Mesothelial cell of epicardium (in vitro differentiated cells): ENCODE measurements at places on chromosomes 2 and 18.

GRCh38 chr2:160322320-160322719, 122.2 kb upstream of the ITGB6 start:
- H3K4me1 ChIP-seq = peaks cover 38% of the 10 kb centered on the region
- no peaks in the 10 kb centered on the region for H3K27me3 ChIP-seq
- H3K36me3 ChIP-seq = peaks cover 1% of the 10 kb centered on the region
- DNase-seq = no peak
- H3K27ac ChIP-seq = no peak overlapping the region

DNA sequence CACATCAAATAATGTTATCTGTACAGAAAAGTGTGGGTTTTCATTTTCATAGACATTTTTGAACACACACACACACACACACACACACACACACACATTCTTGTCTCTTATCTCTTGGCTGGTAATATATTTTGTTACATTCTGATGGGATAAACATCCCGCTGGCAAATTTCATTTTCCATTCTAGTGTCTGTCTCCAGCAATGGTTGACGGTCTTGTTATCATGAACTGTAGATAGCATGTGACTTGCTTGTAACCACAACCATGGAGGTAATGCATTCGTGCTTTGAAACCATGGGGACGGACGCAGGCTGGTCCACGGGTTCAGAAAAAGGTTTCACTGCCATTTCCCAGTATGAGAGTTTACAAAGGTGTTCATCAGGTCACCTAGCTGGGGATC, 156.4 kb downstream of the PPP1R1C start:
- no peak for DNase-seq
- no peaks in the 10 kb centered on the region for H3K27me3 ChIP-seq
- peak overlapping the region; percentile 87 for H3K27ac ChIP-seq
- H3K4me1 ChIP-seq = peaks cover 48% of the 10 kb centered on the region
- no peak overlapping the region for H3K4me3 ChIP-seq
- H3K36me3 ChIP-seq = no peaks in the 10 kb centered on the region

- DNase-seq = no peak
- H3K27ac ChIP-seq = no peak overlapping the region
- H3K4me3 ChIP-seq = no peak overlapping the region
- peaks cover 24% of the 10 kb centered on the region for H3K4me1 ChIP-seq
These were observed 52.0 kb downstream of the FEZ2 start for GRCh38 chr2:36545871-36546416.

GRCh38 chr2:219968685-219969345, 341.4 kb downstream of the SLC4A3 start:
- H3K27ac ChIP-seq = no peak overlapping the region
- H3K36me3 ChIP-seq = no peaks in the 10 kb centered on the region
- H3K4me3 ChIP-seq = no peak overlapping the region

DNA sequence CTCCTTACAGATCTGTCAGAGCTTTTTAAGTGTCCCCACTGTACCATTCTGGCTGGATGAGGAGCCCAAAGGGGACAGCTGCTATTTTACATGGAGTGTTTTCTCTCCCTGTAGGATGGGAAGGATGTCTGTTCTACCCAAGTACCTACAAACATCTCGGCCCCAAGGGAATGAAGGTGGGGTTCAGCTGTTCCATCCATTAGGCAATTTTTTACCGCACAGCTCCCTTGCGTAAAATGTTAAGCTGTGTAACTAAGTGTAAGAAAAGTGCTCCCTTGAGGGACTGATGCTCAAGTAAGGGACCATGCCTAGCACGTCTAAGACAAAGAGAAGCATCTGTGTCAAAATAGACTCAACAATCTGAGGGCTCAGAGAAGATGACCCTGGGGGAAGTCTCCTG, 180.3 kb downstream of the MYO5B start:
- no peak overlapping the region for H3K27ac ChIP-seq
- DNase-seq = no peak
- no peak overlapping the region for H3K4me3 ChIP-seq
- H3K36me3 ChIP-seq = no peaks in the 10 kb centered on the region
- H3K4me1 ChIP-seq = peaks cover 2% of the 10 kb centered on the region

DNA sequence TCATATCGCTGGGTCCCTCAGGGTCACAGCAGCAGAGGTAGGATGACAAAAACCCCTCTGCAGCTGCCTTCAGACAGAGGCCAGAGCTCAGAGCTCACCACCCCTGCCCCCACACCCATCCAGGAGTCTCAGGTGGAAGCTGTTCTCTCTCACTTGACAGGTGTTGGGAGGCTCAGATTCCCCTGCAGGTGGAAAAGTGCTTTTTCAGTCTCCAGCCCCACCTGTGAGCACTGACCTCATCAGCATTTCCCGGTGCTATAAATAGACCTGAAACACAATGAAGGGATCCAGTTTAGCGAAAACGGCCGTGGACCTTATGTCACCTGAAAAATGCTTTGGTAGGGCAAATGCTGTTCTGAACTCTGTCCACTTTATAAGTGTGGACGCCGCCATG, 254.9 kb downstream of the NDUFA10 start:
- no peak overlapping the region for H3K4me3 ChIP-seq
- DNase-seq = no peak
- H3K36me3 ChIP-seq = no peaks in the 10 kb centered on the region
- peaks cover 4% of the 10 kb centered on the region for H3K4me1 ChIP-seq

- peaks cover 12% of the 10 kb centered on the region for H3K4me1 ChIP-seq
- DNase-seq = no peak
- no peak overlapping the region for H3K4me3 ChIP-seq
- peak overlapping the region; percentile 30 for H3K27ac ChIP-seq
- no peaks in the 10 kb centered on the region for H3K27me3 ChIP-seq
These were observed 1652.4 kb upstream of the TMEFF2 start for GRCh38 chr2:193847130-193847529.

DNA sequence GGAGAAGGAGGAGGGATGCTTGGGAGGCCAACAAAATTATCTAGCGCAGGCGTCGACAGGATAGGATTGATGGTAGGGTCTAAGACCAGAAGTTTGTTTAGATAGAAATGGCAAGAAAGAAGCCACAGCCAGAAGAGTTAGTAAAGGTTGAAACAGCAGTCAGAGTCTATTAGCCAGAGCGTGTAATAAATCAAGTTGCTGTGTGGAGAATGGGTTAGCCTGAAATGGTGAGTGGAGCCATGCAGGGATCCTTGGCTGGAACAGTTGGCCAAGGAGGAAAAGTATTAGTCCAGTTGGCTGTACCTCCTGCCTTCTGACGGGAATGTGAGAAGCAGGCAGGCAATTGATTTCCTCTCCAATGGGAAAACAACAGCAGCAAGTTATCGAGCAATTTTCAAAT, 190.7 kb upstream of the CCDC68 start:
- H3K36me3 ChIP-seq = no peaks in the 10 kb centered on the region
- DNase-seq = no peak
- no peaks in the 10 kb centered on the region for H3K27me3 ChIP-seq
- H3K4me1 ChIP-seq = peaks cover 18% of the 10 kb centered on the region
- H3K27ac ChIP-seq = no peak overlapping the region

GRCh38 chr2:76985387-76986136, 536.6 kb downstream of the LRRTM4 start:
- no peaks in the 10 kb centered on the region for H3K27me3 ChIP-seq
- H3K36me3 ChIP-seq = peaks cover 5% of the 10 kb centered on the region
- peak overlapping the region; percentile 9 for H3K4me3 ChIP-seq

- no peak for DNase-seq
- no peaks in the 10 kb centered on the region for H3K36me3 ChIP-seq
- no peaks in the 10 kb centered on the region for H3K4me1 ChIP-seq
- peaks cover 78% of the 10 kb centered on the region for H3K27me3 ChIP-seq
- H3K4me3 ChIP-seq = no peak overlapping the region
- no peak overlapping the region for H3K27ac ChIP-seq
These were observed 71.2 kb upstream of the CCBE1 start for GRCh38 chr18:59768409-59768808.

DNA sequence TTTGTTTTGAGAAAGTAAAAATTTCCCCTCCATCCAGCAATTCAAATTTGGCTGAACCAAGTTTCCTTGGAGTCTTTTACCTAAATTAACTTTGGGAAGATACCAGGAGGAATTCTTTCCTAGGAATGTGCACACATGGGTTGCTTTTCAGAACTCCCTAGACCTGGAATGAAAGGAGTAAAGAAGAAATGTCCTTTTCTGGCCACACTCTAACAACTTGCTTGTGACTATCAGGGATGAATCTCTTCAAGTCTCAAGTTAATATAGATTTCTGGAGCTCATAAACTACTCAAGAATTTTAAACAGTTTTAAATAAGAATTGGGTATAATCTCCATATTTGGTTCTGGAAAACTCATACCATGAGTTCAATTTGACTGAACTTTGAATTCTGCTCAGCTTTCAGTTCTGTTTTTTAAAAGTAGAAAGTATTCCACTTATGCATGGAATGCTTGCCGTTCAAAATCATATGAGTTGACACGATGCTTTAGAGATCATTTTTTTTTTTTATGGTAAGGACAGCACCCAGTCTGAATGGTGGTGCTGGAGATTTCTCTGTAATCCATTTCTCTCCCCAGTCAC, 7.7 kb downstream of the RASGRP3 start:
- H3K27ac ChIP-seq = peak overlapping the region; percentile 91
- H3K27me3 ChIP-seq = no peaks in the 10 kb centered on the region
- no peak overlapping the region for H3K4me3 ChIP-seq
- DNase-seq = no peak
- H3K36me3 ChIP-seq = peaks cover 3% of the 10 kb centered on the region
- peaks cover 14% of the 10 kb centered on the region for H3K4me1 ChIP-seq

DNA sequence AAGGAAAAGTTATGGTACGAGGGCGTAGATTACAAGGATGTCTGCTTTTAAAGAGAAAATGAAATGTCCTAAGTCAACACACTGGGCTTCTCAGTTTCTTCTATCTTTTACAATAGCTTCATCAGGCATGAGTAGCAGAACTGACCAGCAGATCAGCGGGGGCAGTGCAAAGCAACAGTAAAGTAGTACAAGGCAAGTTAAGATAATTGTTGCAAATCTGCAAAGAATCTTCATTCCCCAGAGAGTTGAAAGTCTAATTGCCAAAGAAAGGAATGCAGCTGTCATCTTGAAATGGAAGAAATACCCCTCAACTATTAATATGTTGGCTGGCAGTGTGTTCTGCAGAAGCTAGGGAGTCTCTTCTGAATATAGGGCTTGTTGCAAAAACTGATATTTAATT, 60.2 kb upstream of the SLC39A10 start:
- no peak for DNase-seq
- H3K27ac ChIP-seq = peak overlapping the region; percentile 17
- H3K4me1 ChIP-seq = peaks cover 34% of the 10 kb centered on the region
- no peaks in the 10 kb centered on the region for H3K36me3 ChIP-seq
- no peak overlapping the region for H3K4me3 ChIP-seq

GRCh38 chr2:40758401-40759155, 306.7 kb upstream of the SLC8A1 start:
- H3K4me1 ChIP-seq = peaks cover 12% of the 10 kb centered on the region
- DNase-seq = no peak
- H3K27me3 ChIP-seq = no peaks in the 10 kb centered on the region
- no peak overlapping the region for H3K27ac ChIP-seq
- H3K4me3 ChIP-seq = no peak overlapping the region
- no peaks in the 10 kb centered on the region for H3K36me3 ChIP-seq

GRCh38 chr2:221999166-221999565, 299.6 kb downstream of the PAX3 start:
- no peak overlapping the region for H3K27ac ChIP-seq
- DNase-seq = no peak
- peaks cover 20% of the 10 kb centered on the region for H3K4me1 ChIP-seq
- peaks cover 2% of the 10 kb centered on the region for H3K27me3 ChIP-seq
- no peaks in the 10 kb centered on the region for H3K36me3 ChIP-seq
- no peak overlapping the region for H3K4me3 ChIP-seq

- no peaks in the 10 kb centered on the region for H3K36me3 ChIP-seq
- H3K27ac ChIP-seq = no peak overlapping the region
- peaks cover 4% of the 10 kb centered on the region for H3K4me1 ChIP-seq
- no peaks in the 10 kb centered on the region for H3K27me3 ChIP-seq
- no peak overlapping the region for H3K4me3 ChIP-seq
These were observed 1430.4 kb upstream of the ACVR2A start for GRCh38 chr2:146414456-146414855.

GRCh38 chr18:79465392-79465991, 69.8 kb downstream of the NFATC1 start:
- DNase-seq = no peak
- no peaks in the 10 kb centered on the region for H3K36me3 ChIP-seq
- no peaks in the 10 kb centered on the region for H3K27me3 ChIP-seq
- H3K27ac ChIP-seq = no peak overlapping the region
- H3K4me3 ChIP-seq = peak overlapping the region; percentile 21

DNA sequence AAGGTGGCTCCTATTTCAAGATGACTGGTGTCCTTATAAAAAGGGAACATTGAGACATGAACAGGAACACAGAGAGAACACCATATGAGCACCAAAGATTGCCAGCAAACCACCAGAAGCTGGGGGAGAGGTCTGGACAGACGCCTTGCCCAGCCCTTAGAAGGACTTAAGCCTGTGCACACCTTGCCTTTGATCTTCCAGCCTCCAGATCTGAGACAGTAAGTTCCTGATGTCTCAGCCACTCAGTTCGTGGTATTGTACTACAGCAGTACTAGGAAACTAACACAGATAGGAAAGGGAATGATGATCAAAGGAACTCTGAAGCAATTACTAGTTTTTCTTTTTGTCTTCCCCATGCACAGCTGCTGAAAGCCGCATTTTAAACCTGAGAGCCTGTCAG, 137.3 kb upstream of the FHL2 start:
- H3K27ac ChIP-seq = no peak overlapping the region
- no peak for DNase-seq
- no peaks in the 10 kb centered on the region for H3K4me1 ChIP-seq

DNA sequence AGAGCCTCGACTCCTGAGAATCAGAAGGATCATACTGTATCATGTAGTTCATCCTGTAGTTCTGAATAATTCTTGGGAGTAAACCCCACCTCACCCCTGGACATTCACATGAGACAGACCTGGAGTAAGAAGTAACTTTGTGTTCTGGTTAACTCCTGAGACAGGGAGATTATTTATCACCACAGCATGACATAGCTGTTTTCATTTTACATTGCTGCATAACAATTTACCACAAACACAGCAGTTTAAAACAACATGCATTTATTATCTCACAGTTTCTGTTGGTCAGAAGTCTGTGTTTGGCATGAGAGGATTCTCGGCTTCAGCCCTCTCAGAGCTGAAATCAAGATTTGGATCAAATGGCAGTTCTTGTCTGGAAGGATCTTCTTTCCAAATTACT, 855.8 kb upstream of the FANCL start:
- H3K36me3 ChIP-seq = peaks cover 11% of the 10 kb centered on the region
- H3K27ac ChIP-seq = no peak overlapping the region
- H3K4me3 ChIP-seq = no peak overlapping the region
- no peaks in the 10 kb centered on the region for H3K4me1 ChIP-seq

- peaks cover 26% of the 10 kb centered on the region for H3K4me1 ChIP-seq
- no peak overlapping the region for H3K27ac ChIP-seq
- H3K36me3 ChIP-seq = no peaks in the 10 kb centered on the region
- DNase-seq = no peak
- H3K4me3 ChIP-seq = no peak overlapping the region
These were observed 120.4 kb upstream of the KLF7 start for GRCh38 chr2:207286106-207286505.

- no peak overlapping the region for H3K27ac ChIP-seq
- H3K4me1 ChIP-seq = peaks cover 17% of the 10 kb centered on the region
- H3K4me3 ChIP-seq = no peak overlapping the region
- H3K27me3 ChIP-seq = no peaks in the 10 kb centered on the region
- peaks cover 2% of the 10 kb centered on the region for H3K36me3 ChIP-seq
These were observed 87.8 kb downstream of the GBX2 start for GRCh38 chr2:236080412-236080811.

- peaks cover 18% of the 10 kb centered on the region for H3K4me1 ChIP-seq
- H3K27ac ChIP-seq = no peak overlapping the region
- peaks cover 5% of the 10 kb centered on the region for H3K36me3 ChIP-seq
These were observed 242.6 kb upstream of the RAB12 start for GRCh38 chr18:8366656-8367055.
